ENCODE measurements at places on chromosomes 1 and 21.
A peak's percentile ranks its signal among the peaks of the same experiment; 100 is the strongest.

DNA sequence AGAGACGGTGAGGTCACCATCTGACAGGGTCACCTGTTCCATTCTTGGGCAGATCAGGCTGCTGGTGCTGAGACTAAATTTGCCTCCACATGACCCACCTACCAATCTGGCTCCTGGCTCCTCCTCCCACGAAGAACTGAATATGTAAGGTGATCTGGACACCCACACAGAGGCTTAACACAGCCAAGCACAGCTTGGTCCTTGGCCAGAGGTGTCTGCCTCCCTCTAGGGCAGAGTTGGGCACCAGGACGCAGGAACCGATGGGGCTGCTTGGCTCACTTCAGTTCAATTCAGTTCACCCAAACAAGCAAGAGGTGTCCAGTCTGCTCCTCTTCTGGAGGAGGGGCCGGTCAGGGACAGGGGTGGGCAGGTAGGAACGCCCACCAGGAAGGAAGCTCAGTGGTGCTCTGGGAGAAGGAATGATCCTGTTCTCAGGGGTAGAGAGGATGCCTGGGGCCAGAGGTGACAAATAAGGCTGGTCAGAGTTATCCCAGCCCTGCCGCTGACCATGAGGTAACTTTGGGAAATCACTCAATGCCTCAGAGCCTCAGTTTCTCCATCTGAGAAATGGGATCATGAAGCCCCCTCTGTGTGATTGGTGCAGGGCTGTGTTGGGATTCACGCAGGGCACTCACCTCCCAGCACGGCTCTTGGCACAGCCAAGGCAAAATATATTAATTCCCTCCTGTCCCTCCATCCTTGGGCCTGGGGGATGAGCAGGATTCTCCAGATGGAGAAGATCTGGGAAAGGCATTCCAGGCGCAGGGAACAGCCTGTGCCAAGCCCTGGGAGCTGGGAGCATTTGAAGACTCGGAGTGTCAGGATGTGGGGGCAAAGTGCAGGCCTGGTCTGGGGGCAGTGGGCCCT is 284.5 kb downstream of the PTPRU start:
- DNase-seq = no peak

DNA sequence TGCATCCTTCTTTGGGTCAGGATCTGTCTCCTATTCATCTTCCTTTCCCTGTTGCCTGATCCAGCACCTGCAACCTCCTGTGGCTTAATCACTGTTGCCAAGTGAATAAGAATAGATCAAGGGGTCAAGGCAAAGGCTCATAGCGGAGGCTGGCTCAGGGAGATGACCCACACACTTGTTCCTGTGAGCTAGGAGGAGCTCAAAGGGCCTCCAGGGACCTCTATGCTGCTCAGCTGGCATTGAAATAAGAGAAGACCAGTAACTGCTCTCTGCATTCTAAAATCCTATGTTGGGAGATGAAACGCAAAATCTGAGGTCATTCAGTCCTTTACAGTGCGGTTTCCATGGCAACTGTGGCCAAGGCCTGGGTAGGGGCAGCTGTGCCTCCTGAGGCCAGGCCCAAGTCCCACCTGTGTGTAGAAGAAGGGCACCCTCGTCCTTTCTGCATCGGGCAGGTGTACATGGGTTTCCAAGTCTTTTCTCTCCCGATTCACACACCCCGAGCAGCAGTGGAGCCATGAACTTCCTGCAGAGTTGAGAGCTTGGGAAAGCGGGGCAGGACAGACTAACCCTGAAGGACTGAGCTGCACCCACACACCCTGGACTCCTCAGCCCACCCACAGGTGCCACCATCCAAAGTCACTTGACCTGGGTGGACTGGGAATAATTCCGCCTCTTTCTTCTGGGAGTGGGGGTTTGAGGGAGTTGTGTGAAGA is 27.8 kb upstream of the STUM start:
- DNase-seq = no peak

DNA sequence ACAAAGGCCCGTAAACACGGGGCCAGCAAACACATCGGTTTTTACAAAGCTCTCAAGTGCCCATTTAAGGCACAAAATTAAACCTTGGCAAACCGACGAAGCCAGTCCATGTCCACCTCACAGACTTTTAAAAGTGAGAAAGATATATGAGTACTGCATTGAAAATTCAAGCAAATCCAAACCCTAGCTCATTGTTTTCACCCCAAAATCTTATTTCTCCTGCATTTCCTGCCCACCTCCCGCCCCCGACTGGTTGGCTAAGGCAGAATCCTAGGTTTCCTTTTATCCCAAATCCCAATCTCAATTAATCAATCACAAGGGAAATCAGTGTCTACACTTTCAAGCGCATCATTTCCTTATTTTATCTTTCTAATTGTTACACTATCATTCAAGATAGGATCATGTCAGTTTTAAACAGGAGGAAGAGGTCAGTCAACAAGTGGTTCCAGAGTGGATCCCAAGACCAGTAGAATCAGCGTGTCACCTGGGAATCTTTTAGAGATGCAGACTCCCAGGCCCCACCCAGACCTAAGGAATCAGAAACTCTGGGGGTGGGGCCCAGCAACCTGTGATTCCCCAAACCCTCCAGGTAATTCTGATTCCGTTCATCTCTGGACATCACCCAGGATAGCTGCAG is 1.7 kb upstream of the GNG4 start:
- no peak for DNase-seq

DNA sequence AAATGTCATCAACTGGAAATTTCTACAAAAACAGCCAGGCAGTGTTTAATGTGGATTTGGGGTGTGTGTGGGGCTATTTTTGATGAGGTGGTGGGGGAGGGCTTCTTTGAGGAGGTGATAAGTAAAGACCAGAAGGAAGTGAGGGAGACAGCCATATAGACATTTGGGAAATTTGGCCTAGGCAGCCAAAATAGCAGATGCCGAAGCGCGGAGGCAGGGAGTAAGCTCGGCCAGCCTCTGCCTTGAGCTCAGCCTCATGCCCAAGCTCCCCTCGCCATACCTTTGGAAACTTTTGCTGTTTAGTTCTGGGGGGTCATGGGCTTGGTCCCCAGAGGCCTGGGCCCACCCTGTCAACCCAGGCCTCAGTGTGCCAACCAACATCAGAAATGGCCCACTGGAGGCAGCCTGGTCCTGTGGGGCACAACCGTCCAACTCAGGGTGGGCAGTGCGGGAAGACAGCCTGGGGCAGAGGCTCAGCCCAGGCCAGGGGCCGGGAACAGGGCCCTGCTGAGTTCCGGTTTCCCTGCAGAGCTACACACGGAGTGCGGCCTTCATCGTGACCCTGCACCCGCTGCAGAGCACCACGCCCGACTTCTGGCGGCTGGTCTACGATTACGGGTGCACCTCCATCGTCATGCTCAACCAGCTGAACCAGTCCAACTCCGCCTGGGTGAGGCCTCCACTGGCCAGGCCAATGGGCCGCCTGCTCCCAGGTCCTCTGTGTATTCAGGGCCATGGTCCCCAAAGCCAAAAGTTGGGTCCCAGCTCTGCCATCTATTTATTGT is 84.0 kb downstream of the PTPRU start:
- DNase-seq = no peak

- no peak for DNase-seq
These were observed 8.5 kb upstream of the MTMR11 start for GRCh38 chr1:149945206-149945605.

DNA sequence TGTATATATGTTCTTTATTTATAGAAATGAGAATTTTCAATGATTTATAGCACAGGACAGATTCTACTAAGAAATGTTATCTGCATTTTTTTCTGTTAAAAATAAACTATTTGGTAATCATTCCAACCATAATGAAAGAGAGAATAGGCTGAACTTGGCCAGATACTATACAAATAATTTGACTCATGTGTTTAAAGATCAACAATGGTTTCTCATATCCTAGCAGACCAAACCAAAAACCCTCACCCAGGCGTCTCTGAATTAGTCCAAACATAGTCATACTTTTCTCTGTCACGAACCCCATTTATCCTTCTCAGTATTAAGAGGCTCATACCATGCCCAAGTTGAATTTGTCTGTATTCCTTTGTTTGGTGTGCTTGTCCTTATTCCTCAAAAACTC is 40.3 kb downstream of the RPE65 start:
- DNase-seq = peak; percentile 28

DNA sequence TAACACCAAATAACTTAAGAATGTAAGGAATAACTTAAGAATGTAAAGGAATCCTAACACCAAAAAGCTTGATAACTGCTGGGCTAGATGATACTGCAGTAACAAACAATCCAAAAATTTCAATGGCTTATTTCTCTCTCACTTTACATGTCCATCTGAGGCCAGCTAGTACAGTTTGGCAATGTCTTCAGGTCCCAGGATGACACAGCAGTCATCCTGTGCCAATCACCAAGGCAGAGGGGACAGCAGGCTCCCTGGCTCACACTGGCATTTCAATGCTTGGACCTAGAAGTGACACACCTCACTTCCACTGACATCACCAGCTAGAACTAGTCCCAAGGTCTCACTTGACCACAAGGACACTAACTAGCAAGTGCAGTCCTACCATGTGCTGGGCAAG is 15.3 kb downstream of the DNAJC11 start:
- DNase-seq = peak; percentile 20

DNA sequence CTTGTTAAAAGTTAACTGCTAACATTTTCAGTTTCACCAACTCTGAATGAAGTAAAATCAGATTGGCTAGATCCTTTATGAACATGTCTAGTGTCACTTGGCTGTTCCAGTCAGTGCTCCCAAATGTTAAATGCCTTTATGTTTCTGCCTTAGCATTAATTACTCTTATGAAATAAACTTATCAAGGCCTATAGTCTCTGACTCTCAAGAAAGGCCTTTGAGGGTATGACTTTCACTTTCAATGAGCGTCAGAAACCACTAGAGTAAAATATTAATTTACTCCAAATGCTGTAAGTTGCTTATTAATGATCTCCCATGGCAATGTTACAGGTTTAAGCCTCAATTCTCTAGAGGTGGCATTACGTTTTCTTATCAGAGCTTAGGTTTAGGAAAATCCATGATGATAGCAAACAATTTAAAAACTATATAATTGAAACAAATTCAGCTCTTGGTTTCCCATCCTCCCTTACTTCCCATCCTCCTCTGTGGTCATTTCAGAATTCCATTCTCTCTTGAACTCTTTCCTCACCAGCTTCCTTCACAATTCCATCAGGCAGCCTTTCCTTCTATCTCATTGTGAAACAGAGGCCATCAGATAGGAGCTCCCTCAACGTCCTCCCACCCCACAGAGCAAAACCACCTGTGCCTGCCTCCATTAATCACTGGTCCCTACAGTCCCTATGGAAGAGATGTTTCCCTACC is 108.6 kb upstream of the COP1 start:
- DNase-seq = no peak

- no peak for DNase-seq
These were observed 400.0 kb upstream of the TMPRSS15 start for GRCh38 chr21:18803624-18804023.

DNA sequence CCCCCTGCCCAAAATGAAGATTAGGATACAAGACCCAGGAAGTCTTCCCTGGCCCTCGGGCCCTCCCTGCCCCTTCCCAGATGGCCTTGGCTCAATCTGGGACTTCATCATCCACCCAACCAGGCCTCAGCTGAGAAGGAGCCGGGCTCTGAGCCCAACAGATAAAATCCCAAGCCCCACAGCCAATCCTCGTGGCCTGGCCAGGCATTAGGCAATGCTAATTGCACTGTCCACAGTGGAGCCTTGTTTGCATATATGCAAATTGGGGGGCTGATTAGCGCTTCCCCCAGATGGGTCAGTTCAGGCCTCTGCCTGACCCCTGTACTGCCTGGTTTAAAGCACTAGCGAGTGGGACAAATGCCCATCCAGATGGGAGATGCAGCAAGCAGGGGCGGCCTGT is 34.9 kb downstream of the IGSF21 start:
- DNase-seq = no peak

DNA sequence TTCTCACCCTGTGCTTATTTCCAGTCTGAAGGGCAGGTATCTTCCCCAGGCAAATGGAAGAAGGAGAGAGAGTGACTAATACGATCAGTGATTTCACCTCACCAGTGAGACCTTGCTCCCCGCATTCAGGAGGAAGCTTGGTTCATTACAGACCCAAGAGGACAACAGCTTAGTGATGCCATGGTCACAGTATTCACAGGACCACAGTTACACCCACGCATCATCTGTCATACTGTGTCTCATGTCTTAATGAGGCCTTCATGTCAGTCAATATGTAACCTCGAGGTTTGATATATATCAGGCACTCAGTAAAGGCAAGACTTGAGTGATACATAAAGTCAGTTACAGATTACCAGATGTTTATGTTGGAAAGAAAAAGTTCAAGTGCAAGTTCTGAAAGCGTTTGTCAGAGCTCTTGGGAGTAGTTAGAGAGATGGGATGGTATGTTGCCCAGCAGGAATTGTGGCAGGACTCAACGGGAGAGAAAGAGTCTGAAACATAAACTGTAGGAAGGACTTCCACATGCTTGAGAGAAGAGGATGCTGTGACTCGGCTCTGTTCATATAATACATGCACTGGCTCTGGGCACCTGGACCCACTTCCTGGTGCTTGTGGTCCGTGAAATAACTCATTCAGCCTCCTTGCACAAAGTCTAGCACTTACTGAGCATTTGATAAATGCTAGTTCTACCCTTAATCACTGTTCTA is 33.3 kb downstream of the GNPAT start:
- DNase-seq = no peak

- no peak for DNase-seq
These were observed 215.5 kb upstream of the USP25 start for GRCh38 chr21:15514073-15514946.

DNA sequence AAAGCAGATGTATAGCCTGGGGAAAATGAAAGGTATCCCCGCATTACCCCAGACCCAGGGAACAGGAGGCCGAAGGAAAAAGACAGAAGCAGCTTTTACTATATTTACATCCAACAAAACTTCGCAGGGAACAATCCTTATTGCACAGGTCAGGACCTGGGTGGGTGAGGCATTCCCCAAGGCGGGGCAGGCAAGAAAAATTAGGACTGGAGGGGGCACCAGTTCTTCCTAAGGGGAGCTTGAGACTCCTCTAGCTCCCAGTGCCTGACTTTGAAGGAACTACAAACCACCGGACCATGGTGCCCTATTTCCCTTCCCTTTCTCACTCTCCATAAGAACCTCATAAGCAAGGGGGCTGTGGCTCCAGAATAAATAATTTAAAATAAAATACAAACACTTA is 6.7 kb upstream of the GATAD2B start:
- DNase-seq = no peak

DNA sequence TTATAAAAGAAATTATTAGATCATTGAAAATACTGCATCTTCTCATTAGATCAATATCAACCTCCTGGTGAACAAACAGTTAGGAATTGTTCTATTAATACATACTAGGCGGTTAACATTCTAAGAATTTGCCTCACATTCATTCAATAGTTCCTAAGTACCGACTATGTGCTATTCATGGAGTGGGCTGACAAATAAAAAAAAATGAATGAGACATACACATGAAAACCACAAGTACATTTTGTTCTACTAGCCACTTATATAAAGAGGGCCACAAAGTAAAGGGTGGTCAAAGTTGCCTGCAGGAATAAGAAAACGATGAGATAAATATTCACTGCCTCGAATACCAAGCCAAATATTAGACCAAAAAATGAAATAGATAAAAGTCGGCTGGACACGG is 294.4 kb downstream of the SDCCAG8 start:
- no peak for DNase-seq

DNA sequence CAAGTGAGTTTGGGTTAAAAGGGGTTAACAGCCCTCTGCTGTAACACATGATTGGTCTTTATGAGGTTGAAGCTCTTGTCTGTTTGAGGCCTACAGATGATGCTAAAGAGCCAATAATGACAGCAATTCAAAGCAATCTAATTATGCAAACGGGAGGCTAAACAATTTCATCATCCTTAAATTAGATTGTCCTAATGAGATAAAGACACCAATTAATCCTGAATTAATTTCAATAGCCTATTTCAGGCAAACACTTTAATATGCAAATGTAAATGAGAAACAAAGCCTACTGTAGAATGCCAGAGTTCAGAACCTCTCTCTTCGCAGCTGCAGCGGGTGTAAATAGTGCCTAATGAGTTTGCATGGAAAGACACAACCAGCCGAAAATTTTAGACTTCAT is 504.7 kb upstream of the PBX1 start:
- DNase-seq = no peak
